ENCODE measurements at places on chromosomes 12 and 14. TPM values are rescaled to one million over a fixed set of nuclear protein-coding genes. Genes with fewer than 3 reads are reported as not detected.

KRT7 gene
- 4.6 TPM for total RNA-seq

TAS2R19 gene
- total RNA-seq = 1.9 TPM

IPO4 gene
- 31.6 TPM for total RNA-seq

RD3L gene
- not detected for total RNA-seq

HOMEZ gene
- total RNA-seq = 11.3 TPM
